Activated CD4-positive, alpha-beta T cell treated with anti-CD3 and anti-CD28 coated beads for 24 hours (primary cell): ENCODE measurements at places on chromosomes 5 and 9.

DNA sequence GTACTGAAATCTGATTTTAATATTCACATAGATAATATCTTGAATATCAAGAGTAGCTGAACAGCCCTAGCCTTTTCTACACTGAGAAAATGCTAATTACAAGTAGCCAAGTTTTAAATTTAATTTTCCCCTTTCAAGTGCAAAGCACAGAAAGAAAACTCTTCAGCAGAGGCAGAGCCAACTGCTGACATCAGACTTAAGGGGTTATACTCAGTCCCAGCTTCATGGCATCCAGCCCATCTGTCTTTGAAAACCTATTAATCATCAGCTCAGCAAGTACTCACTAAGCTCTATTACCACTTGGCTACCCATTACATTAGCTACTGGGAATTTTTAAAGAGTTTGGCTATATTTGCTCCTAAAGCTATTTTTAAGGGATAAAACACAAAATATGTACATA lies 220.5 kb downstream of the SLC12A2 start:
- DNase-seq, result no peak

- DNase-seq, result no peak
Observed at GRCh38 chr9:123929177-123929869, 603 bp downstream of the DENND1A start.

DNA sequence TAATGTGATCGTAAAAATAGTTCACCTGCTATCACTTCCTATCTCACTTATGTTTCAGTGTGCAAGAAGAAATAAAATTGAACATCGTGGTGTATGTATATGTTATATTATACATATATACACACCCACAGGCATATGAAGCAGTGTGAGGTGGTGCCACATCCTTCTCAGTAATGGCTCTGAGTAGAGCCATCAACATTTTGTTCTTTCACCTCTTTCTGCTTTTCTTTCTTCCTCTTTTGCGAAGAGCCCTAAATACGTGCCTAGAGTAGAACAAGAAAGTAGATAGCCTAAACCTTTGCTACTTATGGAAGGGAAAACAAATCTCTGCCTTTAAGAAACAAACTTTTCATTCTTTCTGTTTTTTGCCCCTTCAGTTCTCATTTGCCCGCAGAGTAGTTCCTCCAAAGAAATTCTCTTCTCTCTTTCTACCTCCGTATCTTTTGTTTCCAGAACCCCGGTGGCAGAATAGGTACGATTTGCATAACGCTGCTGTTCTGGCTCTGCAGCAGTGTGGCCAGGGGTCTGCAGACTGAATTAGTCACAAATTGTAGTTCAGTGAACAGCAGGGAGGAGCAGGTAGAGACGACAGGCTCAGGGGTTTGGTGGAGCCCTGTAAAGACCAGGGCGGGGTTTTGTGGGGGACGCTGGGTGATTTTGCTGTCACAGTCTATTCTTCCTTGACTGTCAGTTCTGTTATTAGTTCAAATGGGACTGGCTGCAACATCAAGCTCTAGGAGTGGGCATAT lies 40.5 kb upstream of the PJA2 start:
- DNase-seq, result no peak

DNA sequence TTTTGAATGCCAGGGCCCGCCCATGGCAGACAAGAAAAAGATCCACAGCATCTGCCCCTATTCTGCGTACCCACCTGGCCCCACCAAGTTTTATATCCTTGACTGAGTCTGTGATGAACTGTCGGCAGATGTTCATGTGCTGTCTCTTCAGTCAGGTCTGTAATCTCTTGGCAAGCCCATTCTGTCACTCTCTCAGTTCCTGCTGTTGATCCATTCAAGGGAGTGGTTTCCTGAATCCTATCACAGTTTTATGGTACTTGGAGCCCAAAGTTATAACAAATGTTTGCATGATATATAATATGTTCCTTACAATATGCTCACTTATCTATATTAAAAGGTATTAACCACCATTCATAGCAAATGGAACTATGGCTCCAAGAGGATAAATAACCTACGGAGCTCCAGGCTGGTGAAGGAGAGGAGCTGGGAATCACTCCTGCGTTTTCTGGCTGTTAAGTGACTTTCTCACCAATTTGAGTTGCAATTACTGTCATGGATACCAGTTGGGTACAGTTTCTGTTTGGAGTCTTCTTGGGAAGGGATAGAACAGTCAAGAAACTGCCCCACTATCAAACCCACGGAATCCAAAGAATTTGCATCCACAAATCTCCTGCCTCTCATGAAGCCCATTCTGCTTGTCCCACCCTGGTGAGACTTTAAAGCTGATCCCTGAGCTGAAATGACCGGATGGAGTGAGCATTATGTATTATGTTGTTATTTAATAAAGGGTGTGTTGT lies 103.4 kb upstream of the SPRY4 start:
- no peak for DNase-seq

DNA sequence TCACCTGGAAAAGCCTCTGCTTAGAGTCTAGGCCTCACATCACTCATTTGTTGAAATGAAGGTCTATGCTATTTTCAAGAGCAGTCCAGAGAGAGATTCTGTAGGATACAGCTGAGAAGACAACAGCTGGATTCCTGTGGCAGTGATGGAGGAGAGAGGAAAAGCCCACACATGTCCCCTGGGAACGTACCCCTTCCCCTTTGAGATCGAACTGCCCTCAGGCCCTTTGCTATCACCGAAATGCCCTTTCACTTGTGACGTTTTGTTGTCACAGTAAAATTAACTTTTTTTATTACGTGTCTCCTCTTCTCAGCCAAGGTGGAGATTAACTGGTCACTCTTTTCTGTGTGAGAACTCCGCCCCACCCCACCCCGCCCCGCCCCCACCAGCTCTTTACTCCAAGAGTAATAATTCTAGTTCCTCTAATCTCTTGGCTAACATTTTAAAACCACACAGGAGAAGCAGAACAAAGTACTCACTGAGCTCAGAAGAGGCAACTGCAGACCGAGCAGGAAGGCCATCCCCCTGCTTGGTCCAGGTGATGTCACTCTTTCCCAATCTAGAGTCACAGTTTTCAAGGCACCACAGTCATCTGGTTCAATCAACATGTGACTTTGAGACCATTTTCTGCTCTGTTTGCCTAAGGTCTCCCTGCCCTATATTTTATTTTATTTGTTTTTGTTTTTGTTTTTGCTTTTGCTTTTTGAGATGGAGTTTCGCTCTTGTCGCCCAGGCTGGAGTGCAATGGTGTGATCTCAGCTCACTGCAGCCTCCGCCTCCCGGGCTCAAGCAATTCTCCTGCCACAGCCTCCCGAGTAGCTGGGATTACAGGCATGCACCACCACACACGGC lies 105.6 kb downstream of the SUSD1 start:
- no peak for DNase-seq

GRCh38 chr9:36560771-36561170 lies 11.9 kb upstream of the MELK start:
- no peak for DNase-seq

DNA sequence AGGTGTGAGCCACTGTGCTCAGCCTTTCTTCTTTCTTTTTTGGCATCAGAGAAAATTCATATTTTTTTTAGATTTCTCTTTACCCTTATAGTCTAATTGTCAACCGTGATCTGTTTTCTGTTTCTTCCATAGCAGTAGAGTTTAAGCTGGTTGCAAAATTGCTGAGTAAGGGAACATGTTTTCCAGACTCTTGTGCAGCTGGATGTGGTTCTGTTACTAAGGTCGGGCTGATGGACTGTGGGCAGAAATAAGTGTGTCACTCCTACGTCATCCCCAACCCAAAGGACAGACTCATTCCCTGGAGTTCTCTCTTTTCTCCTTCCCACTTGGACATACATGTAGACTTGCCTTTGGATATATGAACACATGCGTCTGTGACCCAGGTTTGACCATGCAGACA lies 64.1 kb upstream of the GOLM1 start:
- no peak for DNase-seq

DNA sequence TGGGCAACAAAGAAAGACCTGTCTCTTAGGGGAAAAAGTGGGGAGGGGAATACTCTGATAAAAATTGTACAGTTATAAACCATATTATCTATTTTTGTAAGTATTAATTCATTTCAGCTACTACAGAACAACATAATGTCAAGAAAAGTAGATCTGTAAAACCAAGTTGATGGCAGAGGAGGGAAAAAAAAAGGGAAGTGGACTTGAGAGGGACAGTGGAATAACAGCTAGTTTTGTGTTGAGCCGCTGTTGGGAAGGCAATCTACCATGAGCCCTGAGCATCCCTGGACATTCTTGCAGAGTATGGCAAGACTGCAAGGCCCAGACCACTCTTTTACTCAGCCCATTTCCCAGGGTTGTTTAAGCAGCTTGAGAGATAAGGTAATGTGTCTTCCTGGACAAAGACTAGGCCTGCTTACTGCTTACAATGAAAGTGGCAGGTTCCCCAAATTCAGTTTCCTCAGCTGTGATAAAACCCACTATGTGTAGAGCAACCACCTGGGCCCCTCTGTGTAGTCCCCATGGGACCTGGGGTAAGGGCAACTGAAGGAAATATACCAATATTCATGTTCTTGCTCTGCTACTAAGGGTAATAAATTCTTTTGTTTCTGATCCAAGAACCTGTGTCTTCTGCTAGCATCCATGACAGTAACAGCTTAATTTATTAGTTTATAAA lies 25.0 kb downstream of the CEP120 start:
- no peak for DNase-seq

- no peak for DNase-seq
Observed at GRCh38 chr5:33238826-33239695, 201.7 kb upstream of the TARS1 start.

DNA sequence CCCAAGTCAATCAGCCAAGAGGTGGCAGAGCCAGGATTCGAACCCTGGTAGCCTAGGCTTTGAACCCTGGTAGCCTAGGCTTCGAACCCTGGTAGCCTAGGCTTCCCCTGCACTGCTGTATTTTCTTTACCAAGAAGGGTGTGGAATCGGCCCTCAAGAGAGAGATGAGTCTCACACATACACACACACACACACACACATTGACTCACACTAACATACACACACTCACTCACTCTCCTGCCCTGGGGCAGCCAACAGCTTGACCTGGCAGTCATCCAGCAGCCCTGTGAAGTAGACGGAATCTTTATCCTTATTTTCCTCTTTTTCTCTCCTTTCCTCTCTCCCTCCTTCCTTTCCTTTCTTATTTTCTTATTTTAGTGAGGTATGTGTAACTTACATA lies 55.4 kb upstream of the RPL26L1 start:
- no peak for DNase-seq

GRCh38 chr5:73267766-73268435 lies 94.9 kb downstream of the TMEM174 start:
- no peak for DNase-seq

DNA sequence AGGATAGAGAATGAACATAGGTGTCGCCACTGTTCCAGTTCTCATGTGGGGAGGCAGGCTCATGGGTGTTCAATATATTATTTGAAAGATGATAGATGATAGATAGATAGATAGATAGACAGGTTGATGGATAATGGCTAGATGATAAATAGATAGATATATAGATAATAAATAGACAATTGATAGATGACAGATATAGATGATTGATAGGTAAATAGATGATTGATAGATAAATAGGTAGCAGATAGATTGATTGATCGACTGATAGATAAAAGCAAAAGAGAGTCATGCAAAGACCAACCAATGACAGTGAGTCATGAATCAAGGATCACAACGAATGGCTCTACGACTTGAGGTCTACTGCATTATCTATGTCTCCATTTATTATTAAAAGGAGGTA lies 30.4 kb downstream of the SPARC start:
- no peak for DNase-seq

DNA sequence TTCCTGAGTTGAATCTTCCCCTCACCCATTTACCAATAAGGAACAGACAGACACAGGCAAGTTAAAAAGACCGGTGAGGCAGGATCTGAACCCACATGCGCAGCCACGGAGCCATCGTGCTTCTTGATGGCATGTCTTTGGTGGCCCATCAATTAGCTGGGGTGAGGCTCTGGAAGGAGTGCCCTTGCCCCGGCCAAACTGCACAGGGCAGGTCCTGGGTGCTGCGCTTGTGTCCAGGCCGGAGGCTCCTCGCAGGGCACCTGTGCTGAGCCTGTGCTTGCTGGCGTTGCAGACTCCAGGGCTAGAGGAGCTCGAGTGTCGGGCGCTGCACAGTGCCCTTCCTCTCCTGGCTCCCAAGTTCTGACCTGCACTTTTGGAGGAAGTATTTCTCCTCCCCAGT lies 66.4 kb downstream of the PSMB7 start:
- no peak for DNase-seq

- DNase-seq, result no peak
Observed at GRCh38 chr5:78569441-78569840, 79.1 kb downstream of the LHFPL2 start.

DNA sequence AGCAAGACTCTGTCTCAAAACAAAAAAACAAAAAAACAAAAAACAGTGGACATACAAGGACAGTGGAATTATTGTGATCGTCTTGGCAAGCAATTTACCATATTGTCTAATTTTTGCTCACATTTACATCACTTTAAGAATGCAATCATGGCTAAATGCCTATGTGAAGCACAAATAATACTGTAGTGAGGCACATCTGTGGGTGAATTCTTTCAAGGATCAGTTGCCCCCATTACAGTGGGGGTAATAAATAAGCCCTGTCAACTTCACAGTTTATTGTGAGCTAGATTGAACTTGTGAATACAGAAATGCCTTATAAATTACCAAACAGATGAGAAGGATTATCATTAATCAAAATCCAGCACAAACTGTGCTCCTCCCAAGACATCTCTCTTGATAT lies 150.2 kb upstream of the PAPPA start:
- no peak for DNase-seq

DNA sequence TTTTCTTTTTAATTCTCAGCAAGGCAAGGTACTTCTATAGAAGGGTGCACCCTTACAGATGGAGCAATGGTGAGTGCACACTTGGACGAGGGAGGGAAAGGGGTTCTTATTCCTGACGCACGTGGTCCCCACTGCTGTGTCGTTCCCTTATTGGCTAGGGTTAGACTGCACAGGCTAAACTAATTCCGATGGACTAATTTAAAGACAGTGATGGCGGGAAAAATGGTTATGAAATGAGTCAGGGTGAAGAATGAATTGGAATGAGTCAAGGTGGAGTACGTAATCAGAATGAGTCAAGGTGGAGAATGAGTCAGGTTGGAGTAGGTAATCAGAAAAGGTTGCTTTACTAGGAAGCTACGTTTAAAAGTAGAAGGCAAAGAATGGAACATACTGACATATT lies 2.1 kb upstream of the HMGCS1 start:
- DNase-seq, result no peak

DNA sequence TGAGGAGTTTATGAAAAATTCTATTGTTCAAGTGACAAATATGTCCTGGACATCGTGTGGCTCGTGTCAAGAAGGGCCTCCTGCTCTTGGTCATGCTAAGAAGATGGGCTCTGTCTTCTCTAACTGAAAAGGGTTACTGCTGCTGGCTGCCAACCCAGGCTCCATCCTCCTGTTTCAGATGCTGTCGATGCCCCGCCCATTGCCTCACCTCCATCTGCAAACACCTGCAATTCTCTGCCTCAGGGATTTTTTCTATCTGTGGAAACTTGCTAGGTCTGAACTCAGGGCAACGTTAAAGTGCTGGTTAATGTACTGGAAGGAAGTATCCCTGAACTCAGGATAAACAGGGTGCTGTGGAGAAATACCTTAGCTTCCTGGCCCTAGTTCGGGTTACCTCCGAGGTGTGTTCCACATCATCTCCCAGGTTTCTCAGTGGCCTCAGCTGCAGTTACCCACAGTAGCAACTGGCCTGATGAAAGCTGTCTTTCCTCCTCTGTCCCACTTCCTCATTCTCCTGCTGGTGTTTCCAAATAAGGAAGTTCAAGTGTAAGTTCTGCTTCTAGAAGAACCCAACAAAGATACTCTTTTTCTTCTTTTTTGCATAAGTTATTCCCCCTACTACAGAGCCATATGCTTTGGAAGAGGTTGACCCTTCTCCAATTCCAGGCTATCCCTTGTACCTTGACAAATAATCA lies 151.7 kb upstream of the SMIM23 start:
- DNase-seq, result no peak

GRCh38 chr5:154487541-154487940 lies 9.5 kb upstream of the HAND1 start:
- DNase-seq, result no peak
